ENCODE measurements at places on chromosomes 5 and 9.

DNA sequence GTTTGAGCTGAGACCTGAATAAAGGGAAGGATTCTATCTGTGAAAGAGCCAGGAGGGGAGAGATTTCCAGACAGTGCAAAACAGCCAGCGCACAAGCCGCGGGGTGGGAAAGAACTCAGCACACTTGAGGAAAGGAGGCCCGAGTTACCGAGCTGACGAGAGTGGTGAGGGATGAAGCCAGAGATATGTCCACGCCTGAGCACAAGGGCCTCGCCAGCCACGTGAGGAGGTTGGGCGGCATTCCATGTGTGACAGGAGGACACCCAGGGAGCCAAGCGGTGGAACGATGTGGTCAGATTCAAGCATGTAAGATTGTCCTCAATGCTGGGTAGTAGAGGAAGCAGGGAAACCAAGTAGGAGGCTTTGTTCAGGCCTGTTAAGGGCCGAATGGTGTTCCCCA is 17.0 kb upstream of the SFXN1 start:
- DNase-seq: no peak

DNA sequence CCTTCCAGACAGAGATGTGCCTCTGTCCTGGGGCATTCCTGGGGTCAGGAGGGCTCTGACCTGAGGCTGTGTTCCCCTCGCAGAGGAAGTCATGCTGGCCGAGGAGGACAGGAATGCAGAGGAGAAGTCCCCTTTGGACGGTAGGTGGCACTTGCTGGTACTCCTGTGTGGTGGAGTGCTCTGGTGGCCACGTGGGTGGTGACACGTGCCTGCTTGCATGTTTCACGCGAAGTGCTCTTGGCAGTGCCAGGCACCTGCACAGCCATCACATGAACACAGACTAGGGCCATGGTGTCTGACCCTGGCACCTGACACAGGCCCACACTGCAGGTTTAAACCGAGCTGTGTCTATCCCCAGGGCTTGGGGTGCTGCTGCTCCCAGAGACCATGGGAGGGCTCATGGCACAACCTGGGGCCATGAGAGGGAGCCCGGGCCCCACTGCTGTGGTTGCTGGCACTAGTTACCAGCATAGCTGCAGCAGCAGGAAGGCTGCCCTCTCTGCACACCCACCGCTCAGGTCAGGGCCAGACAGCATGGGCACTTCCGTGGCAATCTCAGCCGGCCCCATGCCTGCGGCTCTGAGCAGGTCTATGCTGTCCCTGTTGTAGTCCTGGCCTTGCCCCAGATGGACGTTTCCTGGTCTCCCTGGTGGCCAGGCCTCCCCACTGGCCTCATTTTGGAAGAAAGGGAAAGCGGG is 79.3 kb downstream of the CACNA1B start:
- DNase-seq: peak; percentile 88

DNA sequence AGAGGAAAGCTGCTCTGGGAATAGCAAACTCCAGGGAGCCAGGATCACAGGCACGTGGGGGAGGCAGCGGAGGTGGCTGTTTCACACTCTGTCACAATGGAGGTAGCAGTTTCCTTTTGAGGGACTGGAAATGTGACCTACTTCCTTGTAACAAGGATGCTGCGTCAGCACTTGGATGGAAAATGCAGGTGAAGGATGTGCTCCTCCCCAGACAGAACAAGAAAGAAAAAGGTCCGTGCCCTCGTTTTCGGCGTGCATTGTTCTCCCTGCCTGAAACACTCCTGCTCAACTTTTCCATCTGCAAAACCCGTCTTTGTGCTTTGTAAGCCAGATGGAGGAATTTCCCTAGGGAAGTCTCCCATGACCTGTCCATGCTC is 55.1 kb upstream of the SH3PXD2B start:
- peak; percentile 49 for DNase-seq

GRCh38 chr5:35554016-35554415 is 63.6 kb upstream of the SPEF2 start:
- no peak for DNase-seq

DNA sequence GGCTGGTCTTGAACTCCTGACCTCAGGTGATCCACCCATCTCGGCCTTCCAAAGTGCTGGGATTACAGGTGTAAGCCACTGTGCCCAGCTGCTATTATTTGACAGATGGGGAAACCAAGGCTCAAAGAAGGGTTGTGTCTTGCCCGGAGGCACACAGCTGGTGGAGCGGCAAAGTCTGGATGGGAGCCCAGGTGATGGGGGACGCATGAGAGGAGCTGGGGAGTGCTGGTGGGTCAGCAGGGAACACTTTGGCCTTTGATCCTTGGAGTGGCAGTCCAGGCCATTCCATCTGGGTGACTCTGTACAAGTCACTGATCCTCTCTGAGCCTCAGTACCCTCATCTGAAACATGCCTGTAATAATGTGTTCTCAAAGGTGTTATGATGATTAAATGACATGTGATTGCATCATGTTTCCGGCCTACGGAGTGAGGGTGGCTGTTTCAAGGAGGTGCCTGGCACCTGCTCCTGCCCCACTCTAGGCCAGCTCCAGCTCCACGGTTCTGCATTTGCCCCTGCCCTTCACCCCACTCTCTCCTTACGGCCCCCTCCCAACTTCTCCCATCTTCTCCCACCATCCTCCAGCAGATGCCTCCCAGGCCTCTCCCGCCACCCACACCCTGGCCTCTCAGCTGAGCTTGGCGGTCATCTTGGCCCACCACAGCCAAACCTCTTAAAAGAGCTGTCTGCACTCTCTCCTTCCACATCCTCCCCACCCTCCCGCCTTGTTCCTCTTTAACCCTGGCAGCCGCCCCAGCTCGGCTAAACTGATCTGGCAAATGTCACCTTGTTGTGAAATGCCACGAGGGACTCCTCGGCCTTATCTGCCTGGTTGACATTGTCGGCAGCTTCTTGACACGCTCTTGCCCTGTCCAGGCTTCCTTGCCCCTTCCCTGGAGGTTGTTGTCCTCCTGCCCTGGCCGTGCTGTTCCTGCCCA is 5.5 kb upstream of the DBN1 start:
- peak; percentile 28 for DNase-seq

DNA sequence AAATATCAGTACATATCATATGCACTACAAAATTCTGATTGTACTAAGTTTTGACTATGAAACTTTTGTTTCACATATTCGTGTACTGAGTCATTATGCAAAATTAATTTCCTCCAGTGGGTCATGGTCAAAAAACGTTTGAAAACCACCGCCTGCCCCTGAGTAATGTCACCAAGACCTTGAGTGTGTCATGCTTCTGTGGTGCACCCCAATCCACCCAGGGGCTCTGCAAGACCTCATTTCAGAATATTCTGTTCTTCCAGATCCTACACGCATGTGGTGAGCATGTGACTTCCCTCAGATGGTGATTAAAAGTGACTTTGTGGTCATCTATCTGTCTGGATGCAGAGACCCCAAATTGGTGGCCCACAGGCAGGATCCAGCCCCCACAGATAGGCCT is 31.0 kb downstream of the ABLIM3 start:
- DNase-seq: no peak

DNA sequence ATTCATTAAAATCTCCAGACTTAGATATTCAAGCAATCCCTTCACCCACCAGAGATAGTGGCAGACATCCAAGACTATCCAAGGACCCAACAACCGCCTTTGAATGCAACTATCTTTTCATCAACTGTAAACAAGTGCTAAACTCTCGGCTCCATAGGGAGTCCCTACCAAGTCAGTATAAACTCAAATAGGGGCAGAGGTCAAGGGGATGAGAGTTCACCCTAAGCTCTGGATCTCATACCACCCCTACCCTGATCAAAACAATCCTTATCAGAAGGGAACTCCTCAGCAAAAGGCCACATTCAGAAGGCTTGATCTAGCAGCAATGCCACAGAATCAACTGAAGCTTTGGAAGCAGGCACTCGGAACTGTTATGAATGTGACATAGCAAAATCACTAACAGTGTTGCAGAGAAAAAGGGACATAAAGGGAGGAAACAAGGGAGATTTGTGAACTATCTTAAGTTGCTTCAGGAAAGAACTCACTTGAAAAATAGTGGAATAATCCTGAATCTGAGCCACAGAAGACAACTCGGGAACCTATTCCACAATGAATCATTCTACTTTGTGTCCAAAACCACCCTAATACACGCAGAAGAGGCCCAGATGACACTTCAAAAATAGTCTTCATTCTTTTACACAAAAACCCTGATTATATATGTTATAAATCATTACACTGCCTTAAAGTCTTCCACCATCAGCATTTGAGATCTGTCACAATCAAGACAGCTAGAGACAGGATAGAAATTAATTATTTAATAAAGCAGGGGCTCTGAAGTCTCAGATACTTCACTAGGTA is 49.8 kb downstream of the NR6A1 start:
- DNase-seq: no peak

DNA sequence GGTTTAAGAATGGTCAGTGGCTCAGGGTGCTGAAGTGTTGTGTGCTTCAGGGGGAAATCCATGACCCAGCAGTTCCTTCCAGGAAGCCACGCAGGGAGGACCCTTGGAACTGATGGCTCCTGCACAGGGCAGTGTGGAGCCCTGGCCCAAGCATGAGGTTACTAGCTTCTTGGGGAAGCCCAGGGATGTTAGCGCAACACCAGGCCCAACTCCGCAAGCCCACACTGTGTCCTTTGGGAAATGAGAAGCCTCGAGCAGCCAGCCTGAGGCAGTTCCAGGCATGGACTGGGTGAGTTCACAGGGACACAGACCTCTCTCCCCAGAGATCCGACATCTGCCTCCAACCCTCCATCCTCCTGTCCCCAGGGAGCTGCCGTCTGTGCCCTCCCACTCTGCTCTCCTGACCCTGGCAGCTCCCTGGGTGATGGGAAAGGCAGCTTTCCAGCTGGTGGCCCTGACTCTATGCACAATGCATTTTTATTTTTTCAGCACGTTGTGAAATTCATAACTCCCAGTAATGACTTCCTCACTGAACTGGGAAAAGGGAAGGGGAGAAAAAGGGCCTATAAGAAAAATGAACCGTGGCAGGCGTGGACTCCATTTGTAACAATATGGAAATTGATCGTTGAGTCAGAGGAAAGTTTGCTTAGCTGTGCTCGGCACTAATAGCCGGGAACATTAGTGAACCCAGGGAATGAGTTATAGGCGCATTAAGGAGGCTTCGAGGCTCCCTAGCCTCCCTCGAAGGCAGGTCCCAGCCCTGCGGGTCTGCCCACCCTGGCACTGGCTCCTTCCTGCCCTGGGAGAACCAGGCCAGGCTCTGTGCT is 34.1 kb downstream of the LMX1B start:
- no peak for DNase-seq

Data from posterior cingulate gyrus (tissue), 11 donors.